ENCODE measurements at places on chromosomes 5 and 9.

DNA sequence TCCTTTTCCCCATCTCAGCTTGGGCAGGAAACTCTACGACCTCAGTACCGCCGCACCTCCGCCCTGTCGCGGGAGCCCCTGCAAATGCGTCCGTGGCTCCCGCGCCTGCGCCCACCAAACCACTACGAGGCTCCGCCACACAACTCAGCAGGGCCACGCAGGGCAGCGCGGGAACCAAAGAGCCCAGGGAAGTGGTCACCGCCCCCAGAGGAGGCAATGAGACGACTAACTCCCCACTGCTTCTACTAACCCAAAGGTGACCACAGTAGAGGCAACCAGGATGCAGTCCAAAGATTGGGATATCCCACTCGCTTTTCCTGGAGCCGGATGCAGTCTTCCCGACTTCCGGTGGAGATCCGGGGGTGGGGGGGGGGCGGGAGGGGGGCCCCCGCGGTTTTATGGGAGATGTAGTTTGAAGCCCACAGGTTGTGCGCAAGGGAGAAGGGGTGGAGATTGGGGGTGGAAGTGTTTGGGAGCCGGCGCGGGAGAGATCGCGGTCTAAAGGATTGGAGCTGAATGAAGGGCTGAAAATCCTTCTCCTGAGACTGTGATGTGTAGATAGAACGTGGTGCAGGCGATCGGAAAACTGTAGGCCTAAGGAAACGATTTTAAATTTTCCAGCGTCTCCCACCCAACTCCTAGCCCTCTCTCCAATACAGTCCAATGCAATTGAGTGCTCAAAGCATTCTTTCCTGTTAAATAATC lies at the start of gene NUDT12:
Gene NUDT12 (minus strand): TSS at position 337 of the 705 bp plus-strand sequence. CDS start 2,541 bp downstream, outside the sequence.
- DNase-seq, result peak; percentile 63

DNA sequence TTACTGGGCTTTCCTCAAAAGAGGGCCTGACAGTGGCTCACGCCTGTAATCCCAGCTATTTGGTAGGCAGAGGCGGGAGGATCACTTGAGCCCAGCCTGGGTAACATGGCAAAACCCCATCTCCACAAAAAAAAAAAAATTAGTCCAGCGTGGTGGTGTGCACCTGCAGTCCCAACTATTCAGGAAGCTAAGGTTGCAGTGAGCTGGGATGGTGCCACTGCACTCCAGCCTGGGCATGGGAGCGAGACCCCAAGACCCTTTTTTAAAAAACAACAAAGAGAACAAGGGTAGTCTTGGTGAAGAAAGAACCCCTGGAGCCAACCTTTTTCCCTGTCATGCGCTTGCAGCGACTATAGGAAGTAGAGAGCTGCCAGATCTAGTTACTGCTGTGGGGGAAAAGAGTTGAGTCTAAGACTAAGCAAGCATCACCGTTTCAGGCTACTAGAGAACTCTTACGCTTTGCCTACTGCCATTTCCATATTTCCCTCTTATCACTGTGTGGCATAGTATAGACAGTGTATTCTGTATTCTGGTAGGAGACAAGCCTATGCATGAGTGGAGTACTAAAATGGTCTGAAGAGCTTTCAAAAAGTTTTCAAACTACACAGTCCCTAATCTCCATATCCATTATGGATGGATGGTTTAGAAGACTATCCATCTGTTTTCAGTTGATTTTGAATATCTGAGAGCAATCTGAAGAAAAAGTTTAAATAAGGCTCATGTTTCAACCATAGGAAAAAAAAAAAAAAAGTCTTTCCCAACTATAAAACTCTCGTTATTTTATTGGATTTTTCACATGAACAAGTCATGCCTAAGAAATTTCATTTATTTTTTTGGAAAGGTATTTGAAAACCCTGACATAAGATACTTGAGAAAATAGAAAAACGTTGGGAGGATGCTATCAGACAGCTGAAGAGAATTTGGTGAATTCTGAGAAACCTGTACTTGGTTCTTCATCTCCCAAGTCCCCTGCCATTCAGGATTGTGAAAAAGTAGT lies 2.6 kb downstream of the C9orf40 start:
- DNase-seq, result no peak

DNA sequence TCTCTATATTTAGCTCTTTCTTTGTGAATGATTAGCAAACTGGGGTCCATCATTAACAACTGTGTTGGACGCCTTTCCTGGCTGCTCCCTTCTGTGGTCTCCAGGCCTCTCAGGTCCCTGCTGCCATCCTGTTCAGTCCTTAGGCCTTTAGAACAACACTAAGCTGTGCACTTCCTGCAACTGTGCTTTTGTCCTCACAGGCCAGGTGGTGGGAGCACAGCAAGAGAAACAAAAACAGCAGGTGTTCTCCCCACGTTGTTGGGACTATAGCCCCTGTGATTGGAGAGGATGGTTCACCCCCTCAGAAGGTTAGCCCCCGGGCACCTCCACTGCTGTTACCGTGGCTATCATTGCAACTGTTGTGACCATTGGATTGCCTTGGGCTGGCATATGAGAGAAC lies 41.7 kb upstream of the CLINT1 start:
- DNase-seq, result no peak

DNA sequence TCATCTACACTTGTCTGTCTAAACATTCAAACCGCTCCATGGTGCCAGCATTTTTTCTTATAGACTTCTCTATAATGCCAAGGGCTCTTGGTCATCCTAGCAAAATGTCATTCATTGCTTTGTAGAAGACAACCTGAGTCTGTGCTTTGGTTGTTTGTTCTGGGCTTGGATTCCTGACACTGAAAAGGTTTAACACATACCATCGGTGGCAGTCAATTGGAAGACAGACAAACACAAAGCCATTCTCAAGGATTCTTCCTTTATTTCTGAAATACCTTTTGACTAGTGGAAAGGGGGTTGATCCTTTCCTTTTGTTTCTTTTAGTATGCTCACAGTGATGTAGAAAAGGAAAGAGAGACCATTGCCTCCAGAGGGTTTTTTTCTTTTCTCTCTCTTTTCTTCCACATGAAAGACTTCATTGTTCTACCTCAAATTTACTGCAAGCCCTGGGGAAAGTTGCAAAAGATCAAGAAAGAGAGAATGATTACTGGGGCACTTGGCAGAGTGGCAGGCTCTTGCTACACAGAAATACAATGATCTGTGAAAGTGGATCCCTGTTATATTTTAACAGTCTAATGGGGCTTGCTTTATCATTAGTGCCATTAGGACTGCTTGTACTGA lies 66.4 kb upstream of the TMC1 start:
- DNase-seq, result no peak

- no peak for DNase-seq
Observed at GRCh38 chr5:69341520-69342161, 9.0 kb upstream of the CCDC125 start.

- no peak for DNase-seq
Observed at GRCh38 chr5:126695091-126695490, 81.8 kb upstream of the LMNB1 start.

DNA sequence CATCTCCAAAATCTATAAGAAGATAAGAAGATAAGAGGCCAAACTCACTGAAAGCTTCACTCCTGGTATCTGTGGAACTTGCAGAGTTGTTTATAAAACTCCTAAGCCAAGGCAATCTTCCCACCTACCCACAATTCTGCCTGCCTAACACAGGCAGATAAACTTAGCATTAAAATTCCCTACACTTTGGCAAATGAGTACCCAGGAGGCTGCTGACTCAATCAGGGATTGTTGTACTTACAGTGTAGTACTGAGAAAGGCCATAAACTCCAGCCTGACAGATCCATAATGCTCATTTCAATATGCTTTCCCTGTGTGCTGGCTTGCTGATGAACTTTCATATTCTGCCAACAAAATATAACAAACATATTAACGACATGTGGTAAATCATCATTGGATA lies 725.2 kb downstream of the BRINP1 start:
- no peak for DNase-seq

DNA sequence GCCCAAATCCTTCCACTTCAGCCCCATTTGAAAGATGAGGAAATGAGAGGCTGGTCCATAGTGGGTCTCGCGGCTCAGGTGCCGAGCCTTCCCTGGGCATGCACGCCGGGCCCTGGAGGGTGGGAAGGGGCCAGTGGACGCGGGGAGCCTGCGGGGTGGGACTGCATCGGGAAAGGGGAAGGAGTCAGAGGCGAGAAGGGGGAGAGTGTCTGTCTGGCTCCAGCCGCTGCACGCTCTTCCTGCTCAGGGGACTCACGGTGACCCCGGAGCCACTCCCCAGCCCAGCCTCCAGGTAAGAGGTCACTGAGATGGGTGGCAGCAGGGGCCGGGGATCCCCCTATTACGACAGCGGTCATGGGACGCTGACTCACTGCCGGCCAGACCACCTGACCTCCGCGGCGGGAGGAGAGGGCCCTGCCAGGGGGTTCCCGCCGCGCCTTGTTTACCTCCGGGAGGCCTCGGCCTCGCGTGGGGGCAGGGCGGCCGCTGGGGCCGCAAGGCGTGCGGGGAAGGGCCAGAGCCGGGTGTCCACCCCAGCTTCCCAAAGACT lies 1.9 kb upstream of the SQSTM1 start:
- peak; percentile 66 for DNase-seq

DNA sequence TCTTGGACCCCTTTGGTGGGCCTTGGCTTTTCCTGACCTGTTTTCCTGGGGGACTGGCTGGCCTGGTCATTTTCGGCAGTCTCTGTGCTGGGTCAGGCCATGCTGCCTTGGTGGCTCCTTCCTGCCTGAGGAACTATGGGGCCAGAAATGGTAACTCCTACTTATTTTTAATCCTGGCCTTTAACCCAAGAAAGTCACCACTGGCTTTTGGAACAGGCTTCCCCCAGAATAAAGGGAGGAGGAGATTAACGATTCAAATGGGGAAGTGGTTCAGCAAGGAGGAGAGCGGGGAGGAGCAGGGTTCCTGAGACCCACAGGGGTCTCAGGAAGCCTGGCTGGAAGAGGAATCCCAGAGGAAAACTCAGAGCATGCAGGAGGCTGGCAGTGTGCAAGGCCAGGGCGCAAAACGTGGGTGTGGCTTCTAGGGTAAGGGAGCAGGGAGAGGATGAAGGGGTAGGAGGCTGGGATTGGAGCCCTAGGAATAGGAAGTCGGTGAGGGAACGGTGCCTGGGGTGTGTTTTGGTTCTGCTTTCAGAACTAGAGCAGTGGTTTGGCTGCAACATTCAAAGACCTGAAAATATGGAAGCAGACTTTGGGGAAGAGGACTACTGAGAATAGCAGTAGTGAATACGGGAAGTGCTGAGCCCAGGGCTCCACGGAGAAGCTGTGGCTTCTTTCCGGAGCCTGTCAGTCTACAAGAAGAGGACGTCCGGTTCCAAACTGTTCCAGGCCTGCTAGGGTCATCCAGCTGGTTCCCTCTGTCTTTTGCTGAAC lies 271.1 kb upstream of the KLF4 start:
- no peak for DNase-seq

DNA sequence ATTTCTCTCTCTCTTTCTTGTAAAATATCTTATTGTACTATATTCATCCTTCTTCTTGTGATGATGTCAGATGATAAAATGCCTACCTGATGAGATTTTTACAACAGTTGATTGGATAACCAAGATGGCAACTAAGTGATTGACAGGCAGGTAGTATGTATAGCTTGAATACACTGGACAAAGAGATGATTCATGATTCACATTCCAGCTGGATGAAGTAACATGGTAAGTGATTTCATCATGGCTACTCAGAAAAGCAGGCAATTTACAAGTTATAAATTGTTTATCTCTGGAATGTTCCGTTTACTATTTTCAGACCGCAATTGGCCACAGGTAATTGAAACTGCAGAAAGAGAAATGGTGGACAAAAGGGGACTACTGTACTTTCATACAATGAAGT lies 1471.7 kb upstream of the C9orf72 start:
- DNase-seq, result no peak

DNA sequence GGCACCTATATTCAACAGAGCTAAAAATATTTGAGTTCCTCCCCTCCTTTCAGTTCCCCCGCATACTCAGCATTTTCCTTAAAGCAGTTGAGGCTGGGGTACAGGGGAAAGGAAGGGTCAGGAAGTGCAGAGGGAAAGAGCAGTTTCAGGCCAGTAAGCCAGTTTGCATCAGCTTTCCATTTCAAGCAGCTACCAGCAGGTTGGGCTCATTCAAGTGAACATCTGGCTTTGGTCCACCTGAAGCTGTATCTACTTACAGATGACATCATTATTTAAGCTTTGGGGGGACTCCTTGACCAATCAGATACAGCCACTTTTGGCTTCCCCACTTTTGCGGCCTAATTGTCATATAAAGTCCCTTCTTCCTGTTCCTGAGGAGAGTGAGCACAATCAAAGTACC lies 8.2 kb upstream of the ACO1 start:
- DNase-seq, result no peak

GRCh38 chr9:97744710-97745708 lies 47.9 kb upstream of the XPA start:
- peak; percentile 60 for DNase-seq

GRCh38 chr9:106130374-106130773 lies 436.0 kb downstream of the TMEM38B start:
- no peak for DNase-seq

DNA sequence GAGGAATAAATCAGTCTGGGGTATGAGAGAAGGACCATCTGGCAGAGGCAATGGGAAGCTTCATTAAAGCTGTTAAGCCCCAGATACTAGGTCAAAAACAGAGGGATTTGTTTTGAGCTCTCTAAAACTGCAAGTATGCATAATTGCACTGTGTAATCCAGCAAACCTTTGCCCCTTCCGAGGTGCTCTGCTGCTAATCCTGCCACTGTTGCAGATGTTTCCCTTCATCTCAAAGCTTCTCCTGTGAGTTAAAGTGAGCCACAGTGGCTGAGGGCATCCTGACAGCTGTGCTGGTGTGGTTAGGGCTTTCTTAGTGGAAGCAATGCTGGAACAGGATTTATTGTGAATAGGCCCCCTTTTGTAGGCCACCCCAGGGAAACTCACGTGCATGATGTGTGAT lies 160.3 kb upstream of the TRPC7 start:
- no peak for DNase-seq

- DNase-seq, result no peak
Observed at GRCh38 chr5:118320121-118320520, 668.2 kb downstream of the DTWD2 start.

GRCh38 chr5:13408616-13409015 lies 535.9 kb downstream of the DNAH5 start:
- DNase-seq, result no peak

DNA sequence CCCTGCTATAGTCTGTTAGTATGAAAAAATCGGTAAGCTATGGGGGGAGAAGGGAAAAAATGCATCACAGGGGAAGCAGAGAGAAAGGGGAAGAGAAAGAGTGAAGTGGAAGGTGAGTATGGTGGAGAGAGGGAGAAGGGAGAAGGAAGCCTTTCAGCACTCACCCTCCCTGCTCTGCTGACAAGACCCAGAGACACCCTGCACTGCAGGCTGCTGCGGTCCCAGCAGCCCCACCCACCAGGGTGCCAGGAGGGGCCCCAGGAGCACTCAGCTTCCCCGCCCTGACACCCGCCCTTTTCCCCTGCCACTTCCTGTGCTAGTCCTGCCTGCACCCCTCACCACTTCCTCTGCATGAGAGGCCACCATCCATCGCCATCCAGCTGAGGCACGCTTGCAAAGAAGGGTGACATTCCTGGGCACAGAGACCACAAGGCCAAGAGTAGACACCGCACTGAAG lies 12.7 kb downstream of the STK10 start:
- no peak for DNase-seq

DNA sequence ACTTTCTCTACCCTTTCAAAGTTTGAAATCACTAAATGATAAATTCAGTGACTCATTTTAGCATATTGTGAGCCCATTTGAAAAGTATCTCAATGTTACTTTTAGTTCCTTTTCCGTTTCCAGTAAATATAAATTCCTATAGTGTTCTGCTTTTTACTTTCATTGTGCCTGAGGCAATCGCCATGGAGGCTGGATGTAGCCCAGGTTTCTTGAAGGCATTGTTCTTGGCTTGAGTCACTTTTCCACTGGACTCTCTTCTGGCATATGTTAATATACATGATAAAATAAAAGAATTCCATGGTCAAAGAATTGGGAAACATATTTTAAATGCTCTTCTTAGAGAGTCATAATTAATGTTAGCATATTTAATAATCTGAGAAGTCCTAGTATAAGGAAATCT lies 327.0 kb downstream of the IZUMO3 start:
- DNase-seq, result no peak
